ENCODE measurements at places on chromosomes 16 and 17.

GRCh38 chr17:34153991-34154390 lies 101.1 kb upstream of the CCL2 start:
- no peak for DNase-seq

DNA sequence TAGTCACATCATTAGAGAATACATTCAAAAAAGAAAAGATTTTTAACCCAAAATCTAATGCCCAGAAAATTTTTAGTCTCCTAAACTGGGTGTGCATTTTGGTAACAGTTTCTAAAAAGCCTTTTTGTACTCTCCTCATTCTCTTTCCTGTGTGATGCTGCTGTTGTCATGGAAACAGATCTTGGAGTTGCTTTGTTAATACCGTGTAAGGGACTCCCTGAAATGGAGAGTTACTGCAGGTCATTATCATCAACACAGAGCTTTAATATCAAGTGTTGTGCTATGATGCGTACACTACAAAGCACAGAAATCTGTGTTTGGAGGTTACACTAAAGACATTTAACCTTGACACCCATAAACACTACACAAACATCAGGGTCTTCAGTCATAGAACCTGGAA lies 216.3 kb downstream of the PRKCA start:
- DNase-seq, result no peak

- peak; percentile 100 for DNase-seq
Measured at GRCh38 chr16:81531419-81531821, 86.8 kb downstream of the CMIP start.

DNA sequence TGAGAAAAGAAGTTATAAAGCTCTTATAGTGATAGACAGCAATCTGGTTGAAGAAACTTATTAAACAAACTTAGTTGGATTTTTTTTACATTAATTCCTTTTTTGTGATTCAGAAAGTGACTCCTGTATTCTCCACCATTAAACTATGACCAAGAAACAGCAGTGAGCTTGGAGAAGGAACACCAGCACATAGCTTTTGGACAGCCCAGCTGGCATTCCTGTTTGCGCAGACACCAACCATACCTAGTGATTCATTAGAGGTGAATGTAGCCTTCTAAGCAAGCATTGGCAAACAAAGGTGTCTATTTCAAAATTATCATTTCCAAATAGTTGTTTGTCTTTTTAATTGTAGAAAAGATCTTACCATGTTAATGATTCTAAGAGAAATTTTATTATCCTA lies 94.4 kb downstream of the STXBP4 start:
- DNase-seq, result peak; percentile 90

DNA sequence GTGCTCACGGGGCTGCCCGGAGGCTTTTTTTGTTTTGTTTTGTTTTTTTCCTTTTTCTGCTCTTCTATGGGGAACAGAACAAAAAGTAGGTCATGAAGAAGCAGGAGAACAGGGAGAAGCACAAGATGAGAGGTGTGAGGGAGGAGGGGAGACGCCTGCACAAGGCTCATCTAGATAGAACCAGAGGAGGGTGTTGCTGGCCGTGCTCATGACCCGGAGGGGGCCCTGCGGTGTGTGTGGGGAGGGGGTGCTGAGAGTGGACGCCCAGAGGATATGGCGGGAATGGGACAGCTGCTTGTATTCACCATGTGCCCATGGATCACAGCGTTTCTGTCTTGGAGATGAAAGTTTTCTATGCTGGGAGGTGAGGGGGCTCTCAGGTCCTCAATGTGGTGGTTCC lies 183.7 kb downstream of the FOXL1 start:
- DNase-seq, result no peak

DNA sequence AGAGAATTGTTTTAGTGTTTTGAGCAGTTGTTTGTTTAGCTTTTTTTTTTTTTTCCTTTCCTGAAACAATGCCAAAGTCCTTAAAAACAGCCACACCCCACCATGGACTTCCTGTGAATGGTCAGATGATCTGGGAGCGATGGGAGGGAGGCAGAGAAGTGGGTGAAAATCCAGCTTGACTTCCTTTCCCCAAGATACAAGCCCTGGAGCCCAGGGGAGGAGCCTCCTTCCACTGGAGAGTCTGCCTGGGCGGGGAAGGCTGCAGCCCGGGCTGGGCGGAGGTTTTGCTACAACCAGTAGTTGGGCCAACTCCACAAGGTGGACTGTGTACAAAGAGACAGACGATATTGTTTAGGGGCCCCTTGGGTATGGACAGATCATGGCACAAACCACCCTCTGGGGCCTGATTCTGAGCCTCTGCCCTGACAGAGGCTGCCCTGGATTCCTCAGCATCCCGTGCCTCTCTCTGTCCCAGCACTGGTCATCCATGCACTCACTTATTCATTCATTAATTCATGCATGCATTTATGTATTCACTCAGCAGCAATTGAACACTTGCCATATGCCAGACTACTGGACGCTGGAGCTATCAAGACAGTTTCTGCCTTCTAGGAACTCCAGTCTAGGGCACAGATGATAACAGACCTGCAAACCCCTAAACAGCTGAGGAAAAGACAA lies 29.8 kb downstream of the WSB1 start:
- DNase-seq, result peak; percentile 81

Measured in bronchial epithelial cell (primary cell).